HFF-Myc (cell line): ENCODE measurements at places on chromosomes 5 and 9.

- no peak for DNase-seq
These were observed 95.6 kb downstream of the ADAMTS16 start for GRCh38 chr5:5235685-5236084.

GRCh38 chr5:171697221-171698102 lies 88.2 kb upstream of the SMIM23 start:
- DNase-seq: no peak

DNA sequence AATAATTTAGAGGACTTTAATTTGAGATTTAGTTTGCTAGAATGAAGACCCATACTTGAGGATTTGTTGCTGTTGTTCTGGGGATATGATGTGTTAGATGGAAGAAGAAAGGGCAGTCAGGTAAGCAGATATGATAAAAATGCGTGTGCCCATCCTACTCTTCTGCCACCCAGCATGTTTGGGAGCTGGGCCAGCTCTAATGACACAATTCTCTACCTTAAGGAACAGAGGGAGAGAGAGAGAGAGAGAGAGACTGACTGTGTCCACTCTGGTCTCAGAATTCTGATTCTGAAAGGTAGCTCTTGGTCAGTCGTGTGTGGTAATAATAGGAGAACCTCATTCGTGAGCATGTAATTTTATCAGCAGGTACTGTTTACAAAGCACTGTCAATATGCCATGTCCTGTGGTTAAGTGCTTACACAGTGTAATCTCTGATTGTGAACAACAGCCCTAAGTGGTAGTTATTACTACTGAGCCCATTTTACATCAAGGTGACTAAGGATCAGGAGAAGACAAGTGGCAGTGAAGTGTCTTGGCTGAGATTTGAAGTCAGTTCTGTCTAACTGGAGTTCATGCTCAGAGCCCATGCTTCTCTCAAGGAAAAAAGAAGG lies 307.4 kb upstream of the SEMA6A start:
- no peak for DNase-seq

GRCh38 chr5:149063017-149063687 lies at the start of gene SH3TC2:
Gene SH3TC2 (minus strand): TSS chr5:149063062. CDS start chr5:149063022, 40 bp downstream.
- no peak for DNase-seq

GRCh38 chr9:112820881-112821280 lies 69.8 kb downstream of the SLC46A2 start:
- DNase-seq: no peak

GRCh38 chr9:22625540-22625939 lies 178.9 kb downstream of the DMRTA1 start:
- DNase-seq: no peak

DNA sequence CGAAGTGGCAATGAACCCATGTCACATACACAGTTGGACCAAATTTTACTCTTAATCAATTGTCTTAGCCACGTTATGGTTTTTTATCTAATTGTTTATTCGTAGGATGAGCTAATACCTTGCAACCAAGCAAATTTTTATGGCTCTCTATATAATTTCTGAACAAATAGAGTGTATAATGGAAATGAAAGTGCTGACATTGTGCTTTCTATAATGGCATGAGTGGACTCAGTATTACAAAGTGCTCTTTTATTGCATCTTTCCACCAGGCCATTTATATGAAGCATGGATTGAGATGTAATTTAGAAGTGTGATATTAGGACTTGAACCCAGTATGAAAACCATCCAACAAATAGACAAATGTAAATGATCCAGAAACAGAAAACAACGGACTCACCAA lies 1096.0 kb downstream of the DTWD2 start:
- DNase-seq: no peak
